AG04450 (cell line): ENCODE measurements at places on chromosomes 11 and 22. TPM values are rescaled to one million over a fixed set of nuclear protein-coding genes. Genes with fewer than 3 reads are reported as not detected.

The PGM2L1 gene
- polyA plus RNA-seq, result 1.7 and 2.6 TPM in 2 replicates

The OR51E2 gene
- polyA plus RNA-seq, result 0.77 and 0.79 TPM in 2 replicates

DNA sequence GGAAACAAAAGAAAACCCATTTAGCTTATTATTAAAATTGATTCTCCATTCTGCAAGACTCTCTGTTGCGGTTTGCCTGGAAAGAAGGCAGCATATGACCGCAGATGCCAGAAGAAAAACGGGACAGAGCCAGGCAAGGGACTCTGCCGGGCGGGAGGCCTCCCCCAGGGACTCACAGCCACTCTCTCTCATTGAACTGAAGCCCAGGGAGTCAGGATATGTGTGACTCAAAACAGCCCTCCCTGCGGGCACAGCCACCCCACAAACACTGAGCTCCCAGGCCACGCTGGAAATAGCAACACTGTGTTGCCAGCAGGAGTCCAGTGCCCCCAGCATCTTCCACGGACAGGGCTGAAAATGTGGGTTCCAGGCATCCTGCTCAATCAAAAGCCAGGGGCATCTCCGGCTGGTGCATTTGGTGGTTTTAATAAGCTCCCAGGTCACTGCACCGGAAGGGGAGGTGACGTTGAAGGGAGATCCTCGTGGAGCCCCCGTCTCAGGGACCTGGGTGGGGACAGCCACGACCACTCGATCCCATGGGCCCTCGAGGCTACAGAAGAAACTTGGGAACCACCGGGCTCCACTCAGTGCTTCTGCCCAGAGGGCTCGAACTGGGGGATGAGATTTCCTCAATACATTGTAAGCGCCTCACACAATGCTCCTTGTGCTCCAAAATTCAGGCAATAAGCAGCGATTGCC is 624.5 kb downstream of the TBC1D22A start:
- DNase-seq, result no peak

- no peak for DNase-seq
Observed at GRCh38 chr11:23124996-23125395, 264.7 kb upstream of the CCDC179 start.

DNA sequence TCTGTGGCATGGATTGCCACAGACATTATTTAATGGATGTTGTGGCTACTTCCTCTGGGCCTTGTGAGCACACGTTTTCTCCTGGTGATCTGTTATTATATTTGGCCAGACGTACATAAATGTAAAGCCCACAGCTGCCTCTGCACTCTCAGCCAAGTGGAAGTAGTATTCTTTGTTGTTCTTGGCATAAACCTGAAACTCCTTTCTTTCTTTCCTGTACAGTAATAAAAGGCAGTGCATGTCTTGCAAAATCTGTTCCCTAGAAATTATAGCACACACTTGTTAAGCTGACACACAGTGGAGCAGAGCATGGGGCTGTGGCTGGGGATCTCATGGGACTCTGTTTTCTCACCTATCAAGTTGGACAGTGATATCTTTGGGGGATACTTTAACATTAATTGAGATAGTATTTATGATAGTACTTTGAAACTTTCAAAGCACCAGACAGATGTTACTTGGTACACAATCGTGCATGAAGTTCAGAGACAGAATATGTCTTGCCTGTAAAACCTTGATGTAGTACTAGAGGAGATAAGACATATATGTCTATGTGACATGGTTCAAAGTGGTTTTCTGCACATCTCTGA is 20.9 kb downstream of the PANX1 start:
- DNase-seq, result peak; percentile 80
